ENCODE measurements at places on chromosomes 5 and 9.

DNA sequence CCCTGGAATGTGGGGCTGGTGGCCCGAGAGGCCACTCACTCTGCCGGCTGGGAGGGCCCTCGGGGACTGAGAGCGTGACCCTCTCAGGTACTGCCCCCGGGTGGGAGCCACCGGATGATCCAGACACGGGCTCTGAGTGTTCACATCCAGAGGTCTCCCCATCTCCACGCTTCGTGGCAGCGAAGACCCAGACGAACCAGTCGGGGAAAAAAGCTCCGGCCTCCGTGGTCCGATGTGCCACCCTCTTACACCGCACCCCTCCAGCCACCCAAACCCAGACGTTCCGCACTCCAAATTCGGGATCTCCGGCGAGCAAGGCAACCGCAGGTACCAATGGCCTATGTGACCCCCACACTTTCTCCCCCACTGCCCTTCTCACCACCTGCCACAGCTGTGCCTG lies 49.5 kb downstream of the AMBP start:
- DNase-seq, result no peak

GRCh38 chr9:96241391-96241809 lies 60.6 kb downstream of the HSD17B3 start:
- no peak for DNase-seq

- DNase-seq, result no peak
Measured at GRCh38 chr5:65018763-65019162, 250.0 kb downstream of the CWC27 start.

DNA sequence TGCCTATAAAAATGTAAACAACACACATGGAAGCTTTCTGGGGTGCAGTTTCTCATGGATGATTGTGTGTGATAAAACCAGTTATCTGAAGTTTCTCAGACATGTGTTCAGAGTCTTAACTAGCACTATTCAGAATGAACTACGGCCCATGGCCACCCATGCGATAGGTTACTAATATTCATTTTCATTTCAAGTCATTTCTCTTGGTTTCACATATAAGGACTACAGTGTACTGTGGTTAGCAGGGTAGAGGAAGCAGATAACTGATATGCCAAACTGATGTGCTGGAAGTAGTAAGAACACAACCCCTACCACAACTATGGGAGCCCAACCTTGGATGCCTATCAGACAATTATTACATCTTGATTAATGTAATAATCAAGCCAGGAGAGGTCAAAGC lies 372.1 kb downstream of the DTWD2 start:
- no peak for DNase-seq

GRCh38 chr5:168777651-168778050 lies 198.5 kb upstream of the PANK3 start:
- no peak for DNase-seq

- no peak for DNase-seq
Measured at GRCh38 chr5:93821891-93822415, 80.6 kb upstream of the POU5F2 start.

- DNase-seq, result no peak
Measured at GRCh38 chr5:41893074-41893851, 10.9 kb upstream of the RIMOC1 start.

- no peak for DNase-seq
Measured at GRCh38 chr5:181111010-181111409, 20.0 kb downstream of the OR2V1 start.

DNA sequence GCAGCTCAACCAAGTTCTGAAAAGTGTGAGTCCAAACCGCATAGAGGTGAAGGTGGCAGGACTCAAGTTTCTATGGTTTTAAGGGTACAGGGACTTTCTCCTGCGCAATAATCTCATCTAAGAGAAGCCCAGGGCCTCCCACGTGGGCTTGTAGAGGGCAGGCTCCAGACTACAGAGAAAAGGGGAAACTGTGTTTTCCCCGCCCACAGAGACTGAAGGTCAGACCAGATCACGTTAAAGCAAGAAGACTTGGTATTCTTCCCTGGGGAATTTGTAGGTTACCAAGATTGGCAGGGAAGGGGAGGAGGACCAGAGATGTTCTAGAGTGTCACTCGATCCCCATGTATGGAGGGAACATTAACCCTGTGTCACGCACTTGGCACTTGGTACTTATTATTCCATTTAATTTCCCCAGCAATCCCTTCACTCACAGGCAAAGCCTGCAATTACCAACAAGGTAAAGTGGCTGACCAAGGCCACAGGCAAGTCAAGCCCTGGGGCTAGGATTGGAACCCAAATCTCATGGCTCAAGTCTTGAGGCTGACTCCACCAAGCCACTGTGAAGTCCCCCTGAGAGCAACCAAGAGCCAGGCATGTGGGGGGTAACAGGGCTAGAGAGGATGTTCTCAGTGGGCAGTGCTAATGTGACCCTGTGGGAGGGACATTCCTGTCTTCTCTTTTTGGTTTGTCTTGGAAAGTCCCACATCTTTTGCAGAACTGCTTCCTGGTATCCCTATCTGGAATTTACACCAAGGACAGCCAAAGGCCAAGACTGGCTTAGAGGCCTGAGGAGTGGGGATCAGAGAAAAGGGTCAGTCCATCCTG lies 18.3 kb upstream of the NEK6 start:
- DNase-seq, result no peak

DNA sequence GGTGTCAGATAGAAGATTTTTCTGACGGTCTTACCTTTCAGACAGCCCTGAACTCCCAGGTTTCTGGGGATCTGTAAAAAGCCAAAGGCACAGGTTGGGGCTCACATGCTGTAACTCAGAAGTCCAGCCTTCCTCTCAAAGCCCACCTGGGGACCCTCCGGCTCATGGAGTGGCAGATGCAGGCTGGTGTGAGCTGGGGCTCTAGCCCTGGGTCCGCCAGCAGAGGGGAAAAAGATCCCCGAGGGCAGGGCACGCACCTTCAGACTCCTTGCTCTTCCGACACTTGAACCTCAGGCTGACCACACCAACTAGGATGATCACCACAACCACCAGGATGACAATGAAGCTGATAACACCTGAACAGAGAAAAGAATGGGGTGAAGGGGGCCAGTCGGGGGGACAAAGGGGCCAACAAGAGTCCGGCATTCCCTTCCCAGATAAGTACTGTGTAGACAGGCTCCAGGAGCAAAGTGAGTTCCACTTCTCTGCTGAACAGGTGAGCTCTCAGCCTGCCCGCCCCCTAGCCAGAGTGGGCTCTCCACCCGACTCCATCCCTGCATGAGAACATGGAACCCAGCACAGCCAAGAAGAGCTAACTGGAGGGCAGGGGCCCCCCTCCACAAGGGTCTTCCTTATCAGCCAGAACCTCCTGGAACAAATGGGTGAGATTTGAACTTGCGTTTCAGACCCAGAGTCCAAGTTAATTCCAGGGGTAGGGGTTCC lies 7.8 kb downstream of the ECSCR start:
- no peak for DNase-seq

DNA sequence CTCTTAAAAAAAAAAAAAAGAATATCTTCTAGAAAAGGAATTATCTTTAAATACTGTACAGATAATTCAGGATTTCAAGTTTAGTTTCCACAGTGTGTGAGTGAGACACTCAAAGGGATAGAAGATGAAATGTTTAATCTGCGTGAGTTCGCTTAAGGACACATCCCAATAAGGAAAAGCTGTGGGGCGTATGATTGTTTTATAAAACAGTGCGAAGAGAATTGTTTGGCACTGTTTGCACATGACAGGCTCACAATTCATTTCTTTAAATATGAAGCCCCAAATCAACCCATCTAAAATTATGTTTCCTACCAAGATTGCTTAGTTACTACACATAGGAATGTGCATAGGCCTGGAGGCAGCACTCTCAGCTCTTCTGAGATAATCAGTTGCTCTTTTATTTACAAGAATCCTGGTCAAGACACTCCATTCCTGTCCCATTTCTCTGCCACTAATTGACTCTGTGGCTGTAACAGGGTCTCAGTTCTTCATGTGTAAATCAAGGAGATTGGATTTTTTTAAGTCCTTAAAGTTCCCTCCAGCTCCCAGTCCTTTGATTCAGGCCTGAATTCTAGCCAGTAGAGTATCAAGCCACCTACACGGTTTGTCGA lies 60.1 kb downstream of the BHMT start:
- no peak for DNase-seq

GRCh38 chr5:136208916-136209315 lies 16.0 kb upstream of the SMIM32 start:
- DNase-seq, result no peak

GRCh38 chr9:80025131-80025530 lies 453.4 kb downstream of the TLE4 start:
- DNase-seq, result no peak

- DNase-seq, result no peak
Measured at GRCh38 chr5:22258139-22258538, 595.0 kb downstream of the CDH12 start.

DNA sequence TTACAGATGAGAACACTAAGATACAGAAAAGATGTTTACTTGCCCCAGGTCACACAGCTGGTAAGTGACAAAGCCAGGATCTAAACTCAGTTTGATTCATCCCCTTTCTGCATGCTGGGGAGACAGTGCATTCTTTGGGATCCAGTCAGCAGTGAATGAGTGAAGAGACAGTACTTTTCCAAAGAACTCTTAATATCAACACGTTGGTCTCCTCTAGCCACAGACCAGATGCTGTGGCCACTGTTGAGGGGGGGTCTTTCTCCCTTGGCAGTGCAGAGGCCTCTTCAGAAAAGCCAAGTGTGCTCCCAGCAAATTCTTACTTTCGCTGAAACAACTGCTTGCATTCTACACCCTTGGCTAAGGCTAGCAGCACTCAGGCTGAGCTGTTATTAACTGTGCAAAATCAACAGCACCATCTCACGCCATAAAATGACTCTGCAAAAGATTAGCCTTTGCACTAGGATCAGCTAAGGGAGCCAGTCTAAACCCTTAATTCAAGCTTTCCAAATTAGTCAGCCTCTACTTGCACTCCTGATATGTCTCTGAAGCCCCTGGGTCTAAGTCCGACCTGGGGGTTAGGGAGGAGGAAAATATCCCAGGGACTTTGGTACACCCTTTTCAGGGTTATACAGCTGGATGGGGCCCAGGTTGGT lies 4.8 kb upstream of the TMEM171 start:
- no peak for DNase-seq

GRCh38 chr9:136318111-136318775 lies 9.1 kb upstream of the GPSM1 start:
- no peak for DNase-seq

DNA sequence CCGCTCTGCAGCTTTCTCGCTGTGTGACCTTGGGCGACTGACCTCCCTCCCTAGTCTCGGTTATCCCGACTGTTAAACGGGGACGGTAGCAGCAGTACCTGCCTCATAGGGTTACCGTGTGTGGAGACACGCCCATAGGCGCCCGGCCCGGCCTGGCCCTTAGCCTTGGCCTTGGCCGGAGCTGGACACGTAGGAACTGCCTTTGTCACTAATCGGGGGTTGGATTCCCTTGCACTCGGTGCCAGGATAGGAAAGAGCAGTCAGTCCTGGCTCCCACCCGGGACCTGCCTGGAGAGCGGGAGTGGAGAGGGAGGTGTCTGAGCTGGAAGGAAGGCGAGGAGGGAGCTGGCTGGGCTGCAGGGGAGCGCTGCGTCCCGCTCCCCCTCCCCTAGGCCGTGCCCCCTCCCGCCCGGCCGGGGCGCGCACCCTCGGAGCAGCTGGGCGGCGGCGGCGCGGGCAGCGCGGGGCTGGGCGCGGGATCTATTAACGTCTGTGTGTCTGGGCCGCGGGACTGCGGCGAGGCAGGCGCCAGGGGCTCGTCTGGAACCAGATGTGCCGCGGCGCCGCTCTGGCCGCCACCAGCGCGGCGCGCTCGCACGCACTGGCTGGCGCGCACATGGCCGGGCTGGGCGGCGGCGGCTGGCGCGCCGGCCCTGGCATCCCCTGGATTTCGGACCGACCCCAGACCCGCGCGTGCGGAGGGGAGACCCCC lies 31.7 kb downstream of the PRRX2 start:
- no peak for DNase-seq

GRCh38 chr9:17021387-17021970 lies 113.4 kb upstream of the CNTLN start:
- DNase-seq, result no peak

- no peak for DNase-seq
Measured at GRCh38 chr5:124919076-124919475, 172.6 kb upstream of the ZNF608 start.

DNA sequence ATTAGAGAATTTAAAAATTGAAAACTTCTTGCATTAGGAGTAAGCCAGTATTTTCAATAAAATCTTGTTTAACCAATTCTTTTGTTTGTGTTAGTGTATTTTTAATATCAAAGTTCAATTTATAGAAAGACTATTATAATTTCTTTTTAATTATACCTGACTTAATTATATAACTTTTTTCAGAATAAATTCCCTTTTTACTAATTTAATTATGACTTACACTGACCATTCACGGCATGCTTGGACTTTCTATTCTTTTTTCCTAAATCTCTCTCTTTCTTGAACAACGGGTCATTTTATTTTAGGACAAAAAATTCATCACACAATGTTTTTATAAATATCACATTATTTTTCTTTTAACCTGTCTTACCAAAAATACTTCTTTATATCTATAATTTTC lies 555.3 kb upstream of the PTGER4 start:
- no peak for DNase-seq

- no peak for DNase-seq
Measured at GRCh38 chr5:59729357-59729756, 164.2 kb downstream of the PDE4D start.

DNA sequence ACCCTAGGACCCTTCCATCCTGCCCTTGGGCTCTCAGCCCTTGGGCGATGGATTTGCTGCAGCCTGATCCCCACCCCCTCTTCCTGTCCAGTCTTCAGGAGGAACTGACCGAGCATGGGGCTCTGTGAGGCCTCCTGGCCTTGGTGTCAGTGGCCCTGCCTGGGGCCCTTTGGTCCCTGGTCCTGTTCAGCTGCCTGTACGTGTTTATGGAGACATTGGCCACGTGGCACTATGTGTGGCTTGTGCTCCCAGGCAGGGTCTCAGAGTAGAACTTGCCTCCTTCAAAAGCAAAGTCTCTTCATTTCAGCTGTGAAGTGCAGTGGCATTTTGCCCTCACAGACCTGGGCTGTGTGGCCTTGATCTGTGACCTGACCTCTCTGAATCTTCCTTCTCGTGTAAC lies 11.1 kb downstream of the FCN2 start:
- DNase-seq, result no peak

- no peak for DNase-seq
Measured at GRCh38 chr9:13759551-13759950, 480.1 kb upstream of the MPDZ start.

GRCh38 chr9:83596899-83597504 lies 25.9 kb upstream of the IDNK start:
- DNase-seq, result no peak

Data from CMK (cell line).